Esophagus mucosa (tissue), 1 donor: ENCODE measurements at places on chromosomes 5 and 9.

DNA sequence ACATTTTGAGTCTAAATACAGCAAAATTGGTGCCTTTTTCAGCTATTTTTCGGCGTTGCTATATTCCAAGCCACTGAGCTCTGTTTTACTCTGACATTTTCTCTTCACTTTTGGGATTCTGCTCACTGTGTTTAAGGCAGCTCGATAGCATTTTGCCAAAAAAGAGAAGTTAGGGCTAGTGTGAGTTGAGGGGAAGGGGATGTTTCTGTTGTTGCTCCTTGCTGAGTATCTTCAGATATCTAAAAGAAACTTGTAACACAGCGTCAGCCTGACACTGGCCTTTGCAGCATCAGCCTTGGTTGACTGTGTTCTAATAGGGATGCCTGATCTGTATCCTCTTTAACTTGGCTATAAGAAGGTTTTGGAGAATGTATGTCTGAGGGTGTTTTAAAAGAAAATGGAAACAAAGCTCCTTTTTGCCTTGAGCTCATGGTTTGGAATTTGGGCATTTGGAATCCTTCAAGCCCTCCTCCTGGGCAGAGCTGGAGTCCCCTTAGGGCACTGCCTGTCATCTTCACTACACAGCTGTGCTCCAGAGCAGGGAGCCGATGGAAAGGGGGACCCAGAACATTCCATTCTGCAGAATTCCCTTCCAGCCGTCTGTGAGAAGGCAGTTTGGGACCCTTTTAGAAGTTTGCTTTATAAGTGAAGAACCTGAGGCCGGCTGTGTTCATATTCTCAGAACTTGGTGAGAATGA lies 63.0 kb downstream of the EXOSC2 start:
- no peak for ATAC-seq

- ATAC-seq: no peak
These were observed 6.0 kb downstream of the ISL1 start for GRCh38 chr5:51389288-51389576.

DNA sequence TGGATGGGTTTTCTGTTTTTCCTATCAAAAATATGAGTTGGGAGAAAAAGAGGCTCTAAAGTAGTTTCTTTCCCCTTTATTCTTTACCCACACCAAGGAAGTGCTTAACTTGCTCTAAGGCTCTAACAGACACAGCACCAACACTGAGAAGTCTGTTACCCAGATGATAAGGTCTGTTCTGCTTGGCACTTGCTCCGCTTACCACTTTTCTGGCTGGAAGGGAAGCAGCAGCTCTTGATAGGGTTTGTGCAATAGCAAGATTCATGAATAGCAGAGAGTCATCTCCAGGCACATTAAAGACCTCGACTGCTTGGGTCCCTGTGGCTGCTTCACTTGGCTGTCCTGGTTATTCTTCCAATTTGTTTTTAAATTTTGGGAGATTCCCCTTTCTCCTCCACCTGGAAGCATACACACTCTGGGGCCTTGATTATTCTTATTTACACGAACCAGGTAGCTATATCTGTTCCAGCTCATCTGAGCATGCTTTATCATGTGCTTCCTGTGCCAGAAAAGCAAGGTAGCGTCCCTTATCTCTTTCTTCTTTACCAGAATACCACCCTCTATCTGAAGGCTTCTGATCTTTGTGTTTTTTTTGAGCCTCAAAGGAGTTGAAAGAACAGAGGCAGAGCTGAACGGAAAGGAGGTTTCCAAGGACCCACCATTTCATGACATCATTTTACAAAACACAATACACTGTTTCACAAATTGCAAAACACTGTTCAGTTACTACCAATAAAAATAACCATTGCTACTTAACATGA lies 24.8 kb downstream of the PPP3R2 start:
- ATAC-seq: no peak

GRCh38 chr9:134535171-134535570 lies 106.4 kb upstream of the COL5A1 start:
- ATAC-seq: no peak
